ENCODE measurements at places on chromosomes 7 and 10.

- no peak for DNase-seq
Observed at GRCh38 chr7:154767821-154768415, 235.0 kb downstream of the PAXIP1 start.

DNA sequence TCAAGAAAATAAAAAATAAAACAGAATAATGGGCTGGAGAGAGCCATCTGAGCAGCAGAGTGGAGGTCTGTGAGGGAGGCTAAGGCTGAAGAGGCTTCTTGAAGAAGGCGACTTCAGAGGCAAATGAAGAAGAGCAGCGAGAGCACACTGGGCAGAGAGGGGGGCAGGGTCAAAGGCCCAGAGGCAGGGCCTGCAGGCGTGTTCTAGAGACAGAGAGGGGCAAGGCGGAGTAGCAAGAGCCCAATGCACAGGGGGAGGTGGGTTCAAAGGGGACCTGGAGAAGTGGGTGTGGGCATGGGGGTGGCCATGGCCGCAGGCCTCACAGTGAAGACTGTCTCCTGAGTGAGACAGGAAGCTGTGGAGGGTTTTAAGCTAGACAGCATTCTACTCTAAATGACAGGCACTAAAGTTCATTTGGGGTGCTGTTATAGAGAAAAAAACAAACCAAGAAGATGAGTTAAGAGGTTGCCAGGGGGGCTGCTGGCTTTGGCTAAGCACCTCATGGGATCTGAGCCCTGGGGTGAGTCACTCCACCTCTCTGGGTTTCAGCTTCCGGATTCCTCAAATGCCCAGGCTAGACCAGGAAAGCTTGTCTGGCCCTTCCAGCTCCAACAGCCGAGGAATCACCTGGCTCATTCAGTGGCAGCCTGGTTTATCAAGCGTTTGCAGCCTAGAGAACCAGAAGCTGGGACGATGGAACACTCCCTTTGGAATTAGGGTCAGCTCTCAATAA lies 81.7 kb downstream of the DLG5 start:
- no peak for DNase-seq

- DNase-seq, result no peak
Observed at GRCh38 chr7:94633687-94634086, 22.2 kb downstream of the SGCE start.

- no peak for DNase-seq
Observed at GRCh38 chr7:147803151-147803550, 787.4 kb upstream of the C7orf33 start.

GRCh38 chr7:98795741-98796493 lies 73.9 kb downstream of the TMEM130 start:
- no peak for DNase-seq

DNA sequence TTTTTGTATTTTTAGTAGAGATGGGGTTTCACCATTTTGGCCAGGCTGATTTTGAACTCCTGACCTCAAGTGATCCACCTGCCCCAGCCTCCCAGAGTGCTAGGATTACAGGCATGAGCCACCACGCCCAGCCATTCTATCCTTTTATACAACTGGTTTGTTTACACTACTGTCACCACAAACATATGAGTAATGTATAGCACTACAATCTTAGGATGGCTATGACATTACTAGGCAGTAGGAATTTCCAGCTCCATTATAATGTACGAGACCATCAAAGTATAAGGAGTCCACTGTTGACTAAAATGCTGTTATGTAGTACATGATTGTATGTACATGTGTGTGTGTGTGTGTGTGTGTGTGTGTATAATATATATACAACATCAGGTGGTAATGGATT lies 1126.1 kb upstream of the LRRN3 start:
- DNase-seq, result peak; percentile 39

GRCh38 chr10:97831259-97831658 lies 18.4 kb upstream of the GOLGA7B start:
- DNase-seq, result no peak

GRCh38 chr10:88598055-88598454 lies 11.5 kb downstream of the LIPJ start:
- DNase-seq, result no peak

DNA sequence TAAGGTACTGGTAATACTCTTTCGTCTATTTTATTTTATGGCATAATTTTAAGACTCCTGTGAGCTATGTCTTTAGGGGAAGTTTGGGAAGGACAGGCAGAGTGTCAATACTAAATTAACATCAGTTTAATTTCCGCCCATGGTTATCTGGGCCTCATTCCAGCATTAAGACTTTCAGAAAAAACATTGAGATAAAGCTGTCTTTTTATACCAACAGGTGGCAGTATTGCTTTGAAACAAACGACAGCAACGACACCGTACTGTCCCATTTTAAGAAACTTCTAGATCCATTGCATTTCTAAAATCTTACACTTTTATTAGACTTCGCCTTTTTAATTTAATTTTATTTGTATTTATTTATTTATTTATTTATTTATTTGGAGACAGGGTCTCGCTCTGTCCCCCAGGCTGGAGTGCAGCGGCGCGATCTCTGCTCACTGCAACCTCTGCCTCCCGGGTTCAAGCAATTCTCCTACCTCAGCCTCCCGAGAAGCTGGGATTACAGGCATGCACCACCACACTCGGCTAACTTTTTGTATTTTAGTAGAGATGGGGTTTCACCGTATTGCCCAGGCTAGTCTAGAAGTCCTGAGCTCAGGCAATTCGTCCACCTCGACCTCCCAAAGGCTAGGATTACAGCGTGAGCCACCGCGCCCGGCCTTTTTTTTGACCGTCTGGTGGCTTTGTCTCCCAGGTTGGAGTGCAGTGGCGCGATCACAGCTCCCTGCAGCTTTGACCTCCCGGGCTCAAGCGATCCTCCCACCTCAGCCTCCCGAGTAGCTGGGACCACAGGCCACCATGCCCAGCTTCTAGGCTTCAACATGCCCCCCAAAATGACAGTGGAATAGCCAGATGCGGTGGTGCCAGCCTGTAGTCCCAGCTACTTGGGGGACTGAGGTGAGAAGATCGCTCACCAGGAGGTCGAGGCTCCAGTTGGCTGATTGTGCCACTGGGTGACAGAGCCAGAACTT lies 78.7 kb upstream of the C1GALT1 start:
- peak; percentile 57 for DNase-seq

GRCh38 chr10:103458720-103459119 lies at the start of gene CALHM1:
Gene CALHM1, minus strand, starts transcription at chr10:103458900. Its CDS starts 149 bp downstream, at chr10:103458751.
- DNase-seq, result no peak

DNA sequence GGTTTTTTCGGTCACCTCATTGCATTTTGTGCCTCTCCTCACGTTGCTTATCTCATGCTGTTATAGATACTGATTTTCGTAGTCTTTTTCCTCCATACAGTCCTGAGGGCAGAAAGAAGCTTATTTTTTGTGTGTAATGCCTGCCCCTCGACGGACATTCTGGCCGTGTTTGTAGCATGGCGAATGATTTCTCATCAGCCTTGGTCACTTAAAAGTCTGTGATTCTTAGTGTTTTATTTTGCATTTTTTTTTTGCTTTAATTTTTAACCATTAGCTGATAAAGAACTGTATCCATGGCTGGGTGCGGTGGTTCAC lies 469 bp upstream of the NOC3L start:
- no peak for DNase-seq

DNA sequence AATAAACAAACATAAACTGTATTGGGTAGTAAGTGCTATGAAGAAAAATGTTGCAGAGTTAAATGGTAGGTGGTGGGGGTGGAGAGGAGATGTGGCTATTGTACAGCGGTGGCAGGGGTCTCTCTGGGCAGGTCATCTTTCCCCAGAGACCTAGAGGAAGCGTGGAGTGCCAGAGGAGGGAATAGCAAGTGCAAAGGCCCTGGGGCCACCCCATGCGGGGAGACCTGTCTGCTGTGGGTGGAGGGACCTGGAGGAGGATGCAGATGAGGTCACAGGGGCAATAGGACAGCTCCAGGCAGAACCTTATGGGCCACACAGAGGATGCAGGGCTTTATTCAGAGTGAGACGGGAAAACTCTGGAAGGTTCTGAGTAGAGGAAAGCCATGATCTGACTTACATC lies 47.5 kb downstream of the DLG5 start:
- DNase-seq, result no peak

GRCh38 chr7:6646465-6646864 lies 9.3 kb downstream of the ZNF316 start:
- no peak for DNase-seq

DNA sequence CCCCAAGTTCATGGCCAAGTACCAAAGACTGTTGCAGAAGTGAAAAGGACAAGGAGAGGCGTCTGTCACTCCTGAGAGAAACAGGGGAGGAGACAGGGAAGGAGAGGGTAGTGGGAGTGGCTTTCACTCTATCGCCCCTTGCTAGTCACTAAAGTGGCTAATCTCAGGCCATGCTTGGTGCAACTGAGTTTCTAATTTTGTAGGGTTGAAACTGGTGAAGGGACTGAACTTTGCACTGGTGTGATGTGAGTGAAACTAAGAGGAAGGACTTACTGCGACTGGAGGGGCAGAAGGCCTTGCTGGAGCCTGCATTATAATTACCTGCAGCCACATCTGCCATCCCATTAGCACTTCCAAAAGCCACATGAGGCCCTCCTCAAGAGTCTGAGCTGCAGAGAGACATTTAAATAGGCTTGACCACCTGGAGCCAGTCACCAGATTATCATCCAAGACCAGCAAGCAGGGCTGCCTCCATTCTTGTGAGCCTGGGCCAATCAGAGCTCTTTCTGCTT lies 107.2 kb upstream of the EEPD1 start:
- DNase-seq, result no peak

DNA sequence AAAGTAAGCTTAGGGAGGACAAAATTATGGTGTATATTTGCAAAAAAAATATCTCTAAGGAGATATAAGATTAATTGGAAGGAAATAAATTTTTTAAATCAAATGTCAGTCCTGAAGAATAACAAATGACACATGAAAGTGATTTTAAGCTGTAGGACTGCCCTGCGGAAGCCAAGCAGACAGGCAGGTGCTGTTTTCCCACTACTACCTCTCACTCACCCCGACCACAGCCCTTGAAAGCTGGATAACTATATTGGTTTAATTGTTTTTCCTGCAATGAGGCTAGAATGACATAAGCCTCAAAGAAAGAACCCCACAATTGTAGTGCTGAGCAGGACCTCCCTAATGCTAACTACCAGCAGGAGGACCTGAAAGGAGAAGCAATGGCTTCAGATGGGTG lies 68.6 kb upstream of the VIPR2 start:
- no peak for DNase-seq

GRCh38 chr10:126065751-126066377 lies 169.5 kb downstream of the FANK1 start:
- no peak for DNase-seq

- no peak for DNase-seq
Observed at GRCh38 chr10:74645692-74646091, 180.7 kb upstream of the KAT6B start.

- DNase-seq, result no peak
Observed at GRCh38 chr10:112991888-112992491, 41.9 kb downstream of the TCF7L2 start.

GRCh38 chr7:50147951-50148808 lies 55.1 kb upstream of the ZPBP start:
- DNase-seq, result no peak

DNA sequence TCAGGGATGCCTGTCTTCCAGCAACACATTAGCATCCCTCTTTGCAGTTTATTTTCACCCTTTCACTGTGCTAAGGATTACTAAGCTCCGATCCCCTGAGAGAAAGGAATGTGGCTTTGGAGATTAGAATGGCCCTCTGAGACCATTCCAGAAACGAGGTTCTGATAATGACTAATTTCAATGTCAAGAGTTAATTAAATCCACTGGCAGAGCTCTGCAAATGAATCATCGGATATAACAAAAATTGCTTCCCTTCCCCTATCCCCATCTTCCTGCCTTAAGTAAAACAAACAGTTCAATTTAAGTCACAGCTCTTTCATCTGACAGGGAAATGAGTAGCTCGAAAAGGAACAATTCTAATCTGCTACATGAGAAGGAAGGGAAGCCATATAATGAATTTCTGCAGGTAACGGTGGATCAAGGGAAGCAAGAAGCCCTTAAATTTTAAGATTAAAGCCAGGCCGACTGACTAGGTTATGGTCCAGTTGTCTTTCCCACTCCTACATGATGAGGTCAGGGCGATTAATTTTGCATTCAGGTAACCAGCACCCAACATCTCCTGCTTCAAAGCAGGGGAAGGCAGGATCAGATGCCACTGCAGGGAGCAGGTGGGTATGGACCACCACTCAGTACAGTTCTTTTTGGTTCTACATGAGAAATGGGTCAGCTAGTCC lies 50.5 kb downstream of the MALSU1 start:
- DNase-seq, result no peak

DNA sequence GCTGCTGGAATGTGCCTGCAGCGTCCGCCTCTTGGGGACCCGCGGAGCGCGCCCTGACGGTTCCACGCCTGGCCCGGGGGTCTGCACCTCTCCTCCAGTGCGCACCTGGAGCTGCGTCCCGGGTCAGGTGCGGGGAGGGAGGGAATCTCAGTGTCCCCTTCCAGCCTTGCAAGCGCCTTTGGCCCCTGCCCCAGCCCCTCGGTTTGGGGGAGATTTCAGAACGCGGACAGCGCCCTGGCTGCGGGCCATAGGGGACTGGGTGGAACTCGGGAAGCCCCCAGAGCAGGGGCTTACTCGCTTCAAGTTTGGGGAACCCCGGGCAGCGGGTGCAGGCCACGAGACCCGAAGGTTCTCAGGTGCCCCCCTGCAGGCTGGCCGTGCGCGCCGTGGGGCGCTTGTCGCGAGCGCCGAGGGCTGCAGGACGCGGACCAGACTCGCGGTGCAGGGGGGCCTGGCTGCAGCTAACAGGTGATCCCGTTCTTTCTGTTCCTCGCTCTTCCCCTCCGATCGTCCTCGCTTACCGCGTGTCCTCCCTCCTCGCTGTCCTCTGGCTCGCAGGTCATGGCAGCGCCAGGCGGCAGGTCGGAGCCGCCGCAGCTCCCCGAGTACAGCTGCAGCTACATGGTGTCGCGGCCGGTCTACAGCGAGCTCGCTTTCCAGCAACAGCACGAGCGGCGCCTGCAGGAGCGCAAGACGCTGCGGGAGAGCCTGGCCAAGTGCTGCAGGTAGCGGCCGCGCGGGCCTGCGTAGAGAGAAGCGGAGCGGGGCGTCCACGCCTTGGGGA lies 645 bp downstream of the SLC26A4 start:
- DNase-seq, result peak; percentile 26

- no peak for DNase-seq
Observed at GRCh38 chr7:28739826-28740225, 218.3 kb downstream of the TRIL start.

DNA sequence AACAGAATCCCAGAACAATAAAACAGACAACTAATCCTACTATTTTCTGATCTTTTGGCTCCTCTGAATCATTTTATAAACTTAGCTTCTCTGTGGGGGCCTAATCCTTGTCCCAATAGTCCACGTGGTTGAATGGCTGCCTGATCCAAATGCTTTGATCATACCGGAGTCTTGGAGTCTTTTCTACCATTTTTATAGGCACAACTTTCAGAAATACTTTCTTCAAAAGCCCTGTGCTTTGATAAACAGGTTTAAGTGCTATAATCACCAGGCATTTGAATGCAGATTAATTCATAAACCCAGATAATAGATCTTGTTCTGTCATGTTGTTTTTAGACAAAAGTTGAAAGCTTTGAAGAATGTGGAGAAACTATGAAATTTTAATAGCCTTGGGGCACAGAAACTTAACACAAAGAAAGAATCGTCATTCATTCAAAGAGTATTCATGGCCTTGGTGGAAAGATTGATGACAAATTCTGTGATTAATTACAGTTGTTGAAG lies 163.7 kb downstream of the AHR start:
- DNase-seq, result no peak
